ENCODE measurements at places on chromosomes 2 and 18.

DNA sequence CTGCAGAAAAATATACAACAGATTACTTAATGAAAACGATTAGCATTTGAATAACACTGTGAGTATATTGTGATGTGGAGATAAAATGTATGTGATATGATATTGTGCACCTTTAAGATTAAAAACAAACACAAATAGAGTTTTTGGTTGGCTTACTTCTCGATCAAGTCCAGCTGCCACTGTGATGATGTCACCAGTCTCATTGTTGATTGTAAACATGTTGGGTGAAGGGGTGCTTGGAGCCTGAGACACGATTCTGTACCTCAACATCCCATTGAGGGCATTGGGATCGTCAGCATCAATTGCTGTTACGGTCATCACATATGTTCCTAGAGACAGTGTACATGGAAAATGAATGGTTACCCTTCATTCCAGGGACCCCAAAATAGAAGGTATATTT lies 174.1 kb downstream of the CDH2 start:
- DNase-seq, result no peak

DNA sequence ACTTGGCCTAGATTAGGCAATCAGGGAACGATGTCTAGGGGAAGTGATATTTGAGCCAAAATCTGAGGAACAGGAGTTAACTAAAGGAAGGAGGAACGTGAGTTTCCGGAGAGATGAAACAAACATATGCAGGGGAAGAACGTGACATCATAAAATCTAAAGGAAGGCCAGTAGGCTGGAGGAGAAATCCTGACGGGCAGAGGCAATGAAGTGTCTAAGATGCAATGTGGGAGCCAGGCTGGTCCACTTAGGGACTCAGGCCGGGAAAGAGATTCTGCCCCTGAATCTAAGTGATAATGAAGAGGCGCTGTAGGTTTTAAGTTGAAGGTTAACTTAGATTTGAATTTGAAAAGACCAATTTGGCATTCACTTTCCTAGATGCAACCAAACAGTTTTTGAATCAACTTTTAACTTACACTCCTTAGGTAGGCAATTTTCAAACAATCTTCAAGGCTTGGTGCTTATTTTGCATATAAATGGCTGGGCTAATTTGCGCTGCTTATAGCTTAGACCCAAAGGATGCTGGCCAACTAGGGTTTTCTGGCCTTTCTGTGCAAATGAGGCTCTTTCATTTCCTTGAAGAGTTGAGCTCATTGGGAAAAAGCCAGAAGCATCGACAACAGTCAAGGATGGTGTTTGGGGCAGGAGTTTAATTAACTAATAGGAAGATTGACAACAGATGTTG lies 221.7 kb downstream of the SOX11 start:
- DNase-seq, result no peak

GRCh38 chr2:113228991-113229716 lies 49.6 kb downstream of the PAX8 start:
- no peak for DNase-seq

DNA sequence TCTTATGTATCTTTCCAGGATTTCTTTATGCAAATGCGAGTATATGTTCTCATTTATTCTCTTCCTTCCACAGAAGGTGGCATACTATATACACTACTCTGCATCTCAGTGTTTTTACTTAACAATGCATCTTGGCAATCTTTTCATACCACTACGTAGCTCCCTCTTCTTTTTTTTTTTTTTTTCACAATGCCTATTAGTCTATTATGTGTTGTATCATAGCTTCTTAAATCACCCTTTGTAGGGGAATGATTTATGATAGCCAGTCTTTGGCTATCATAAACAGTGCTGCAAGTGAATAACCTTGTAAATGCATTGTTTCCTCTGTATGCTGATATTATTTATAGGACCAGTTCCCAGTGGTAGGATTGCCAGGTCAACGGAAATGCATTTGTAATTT lies 204.2 kb downstream of the BABAM2 start:
- DNase-seq, result peak; percentile 63

- no peak for DNase-seq
These were observed 465.4 kb downstream of the ZNF804A start for GRCh38 chr2:185063761-185064160.
